ENCODE measurements at places on chromosomes 6 and 20.

DNA sequence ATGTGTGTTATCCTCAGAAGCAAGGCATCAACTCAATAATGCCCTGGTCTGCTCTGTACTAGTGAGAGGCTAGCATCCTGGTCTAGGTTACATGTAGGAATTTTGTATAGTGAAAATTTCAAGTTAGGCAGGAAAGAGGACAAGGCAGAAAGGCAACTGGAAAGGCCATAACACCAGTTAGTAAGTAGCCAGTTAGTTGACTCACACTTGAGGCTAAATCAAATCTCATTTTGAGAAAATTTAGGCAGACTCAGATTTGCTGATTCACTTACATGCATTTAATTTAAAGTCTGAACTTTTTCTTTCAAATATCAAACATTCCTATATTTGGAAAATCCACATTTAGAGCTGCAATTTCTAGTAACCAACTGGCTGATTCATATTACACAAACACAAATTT lies 184.5 kb upstream of the TCF21 start:
- no peak for DNase-seq

GRCh38 chr6:29011276-29011734 lies 6.2 kb upstream of the ZNF311 start:
- peak; percentile 66 for DNase-seq

DNA sequence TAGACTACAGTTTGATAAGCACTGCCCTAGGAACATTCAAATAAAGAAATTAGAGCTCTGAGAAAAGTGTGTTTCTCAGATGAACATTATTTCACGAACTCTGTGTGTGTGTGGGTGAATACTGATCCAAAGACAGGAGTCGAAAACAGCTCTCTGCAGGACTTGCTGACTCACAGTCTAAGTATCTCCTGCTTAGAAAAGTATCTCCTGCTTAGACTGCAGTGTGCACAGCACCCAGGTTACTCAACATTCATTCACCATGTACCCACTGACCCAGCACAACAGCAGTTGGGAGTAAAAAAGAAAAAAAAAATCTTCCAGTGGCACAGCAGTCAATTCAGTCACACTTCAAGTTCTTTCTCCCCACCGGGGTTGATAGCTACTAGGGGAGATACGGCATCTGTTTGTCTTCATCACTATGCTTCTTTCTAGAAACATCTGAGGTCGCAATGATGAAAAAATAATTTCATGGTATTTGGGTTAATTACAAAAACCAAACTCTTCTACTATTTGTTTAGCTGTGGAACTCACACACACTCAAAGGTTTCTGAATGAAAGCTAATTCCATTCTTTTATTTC lies 48.0 kb downstream of the GCLC start:
- DNase-seq, result no peak

DNA sequence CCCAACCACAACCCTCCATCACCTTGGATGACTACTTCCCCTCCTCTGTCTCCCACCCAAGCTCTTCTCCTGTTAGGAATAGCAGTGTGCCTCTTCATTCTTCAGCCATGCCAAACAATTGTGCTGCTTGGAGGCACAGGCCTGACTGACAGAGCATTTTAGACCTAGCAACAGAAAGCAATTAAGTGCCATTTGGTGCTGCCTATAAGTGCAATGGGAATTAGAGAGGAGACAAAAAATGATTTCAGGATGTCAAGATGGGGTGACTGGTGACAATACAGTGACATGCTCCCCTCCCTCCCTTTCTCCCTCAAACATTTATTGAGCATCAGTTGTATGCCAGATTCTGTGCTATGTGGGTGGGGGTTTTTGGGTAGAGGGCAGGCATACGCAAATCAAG lies 322.6 kb upstream of the MOCS1 start:
- DNase-seq, result no peak

- no peak for DNase-seq
Observed at GRCh38 chr6:160030103-160030502, 61.2 kb downstream of the IGF2R start.

DNA sequence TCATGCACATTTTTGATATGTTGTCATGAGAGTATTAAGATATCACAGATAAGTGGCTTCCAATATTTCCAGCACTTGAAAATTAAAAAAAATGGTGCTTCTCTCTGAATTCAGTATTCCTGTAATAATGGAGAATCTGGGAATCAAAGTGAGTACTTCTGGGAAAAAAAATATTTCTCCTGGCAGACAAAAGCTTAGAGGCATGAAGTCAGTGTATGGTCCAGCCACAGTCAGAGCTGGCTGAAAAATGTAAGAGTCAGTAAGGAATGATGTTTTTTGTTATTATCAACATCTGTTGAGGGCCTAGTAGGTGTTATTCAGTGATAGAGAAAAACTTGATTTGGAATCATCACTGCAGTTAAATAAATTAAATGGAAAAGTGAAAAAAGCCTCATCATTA lies 3.2 kb upstream of the RFPL4B start:
- no peak for DNase-seq

- no peak for DNase-seq
Observed at GRCh38 chr20:11051136-11051535, 377.3 kb upstream of the JAG1 start.

GRCh38 chr6:137821491-137821890 lies 45.6 kb upstream of the TNFAIP3 start:
- no peak for DNase-seq

DNA sequence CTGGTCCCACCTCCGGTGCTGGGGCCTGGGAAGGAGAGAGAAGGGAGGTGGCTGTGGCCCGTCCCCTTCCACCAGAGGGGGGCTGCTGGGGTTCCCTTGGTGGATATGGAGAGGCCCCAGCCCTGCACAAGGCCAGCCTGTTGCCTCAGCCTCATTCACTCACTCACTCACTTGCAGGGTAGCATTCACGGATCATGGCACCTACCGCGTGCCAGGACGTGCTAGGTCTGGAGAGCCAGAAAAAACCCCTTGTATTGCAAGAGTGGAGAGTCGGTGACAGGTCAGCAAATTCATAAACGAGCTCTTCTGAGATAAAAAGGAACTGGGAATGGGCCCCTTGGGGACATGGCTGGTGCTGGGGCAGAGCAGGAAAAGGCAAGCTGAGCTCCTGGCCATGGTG lies 6.4 kb upstream of the ZBTB46 start:
- no peak for DNase-seq

DNA sequence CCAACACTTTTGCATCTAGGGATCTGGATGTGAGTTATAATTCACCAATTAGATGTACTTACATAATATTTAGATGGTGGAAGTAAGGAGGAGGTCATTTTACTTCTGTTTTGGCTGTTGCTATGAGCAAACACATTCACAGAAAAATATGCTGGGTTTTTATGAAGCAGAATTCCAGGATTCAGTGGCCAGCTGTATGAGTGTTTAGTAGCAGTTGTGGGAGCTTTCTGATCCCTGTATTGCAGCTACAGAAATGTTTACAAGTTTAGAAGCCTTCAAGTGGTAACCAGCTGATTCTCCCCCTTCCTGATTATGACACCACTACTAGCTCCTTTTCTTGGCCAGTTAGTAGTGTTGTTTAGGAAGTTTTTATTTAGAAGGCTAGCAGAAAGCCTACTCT lies 177.0 kb downstream of the TENT5A start:
- no peak for DNase-seq

GRCh38 chr6:166615059-166615770 lies 11.8 kb downstream of the RPS6KA2 start:
- DNase-seq, result no peak

- no peak for DNase-seq
Observed at GRCh38 chr6:99608059-99608885, 1.6 kb downstream of the PRDM13 start.

GRCh38 chr6:11791354-11792107 lies 12.9 kb upstream of the ADTRP start:
- no peak for DNase-seq

DNA sequence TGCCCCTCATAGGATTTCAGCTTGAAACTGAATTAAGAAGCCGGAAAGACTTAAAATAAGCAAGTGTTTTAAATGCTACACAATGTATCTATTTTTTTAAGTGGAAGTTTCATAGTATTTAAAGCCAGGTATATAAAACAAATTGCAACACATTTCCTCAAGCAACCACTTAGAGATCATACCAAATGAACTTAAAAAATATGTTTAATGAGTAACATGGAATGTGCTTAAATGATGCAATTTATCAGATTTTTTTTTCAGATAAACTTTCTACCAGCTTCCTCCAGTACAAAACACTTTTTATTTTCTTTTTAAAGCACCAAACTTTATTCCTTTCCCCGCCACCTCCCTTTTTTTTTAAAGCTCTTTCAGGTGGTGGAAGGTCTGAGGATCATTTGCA lies 534.3 kb downstream of the BMP2 start:
- DNase-seq, result no peak

DNA sequence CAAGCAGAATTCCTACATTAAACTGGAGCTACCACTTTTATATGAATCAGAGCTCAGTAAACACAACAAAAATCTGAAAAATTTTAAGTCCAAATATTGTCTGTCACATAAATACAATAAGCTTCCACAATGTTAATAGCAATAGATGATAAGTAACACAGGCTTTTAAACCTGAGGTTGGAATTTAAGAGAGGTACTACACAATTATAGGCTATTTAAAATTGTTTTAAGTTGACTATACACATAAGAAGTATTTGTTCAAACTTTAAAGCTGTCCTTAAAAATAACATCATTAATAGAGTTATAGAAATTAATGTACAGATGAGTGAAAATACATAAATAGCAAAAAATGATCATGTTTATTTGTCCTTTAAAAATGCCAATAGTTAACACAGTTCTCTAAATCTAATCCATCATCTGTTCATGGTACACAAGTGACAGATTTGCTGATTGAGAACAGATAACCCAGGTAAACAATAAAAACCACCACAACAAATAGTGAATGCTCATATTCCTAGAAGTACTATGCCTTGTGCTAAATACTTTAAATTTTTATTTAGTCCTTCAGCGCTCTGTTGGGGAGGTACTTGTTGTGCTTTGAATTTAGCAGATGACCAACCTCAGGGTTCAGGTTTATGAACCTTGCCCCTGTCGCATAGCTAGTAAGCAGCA lies 382.3 kb upstream of the ID4 start:
- DNase-seq, result no peak

DNA sequence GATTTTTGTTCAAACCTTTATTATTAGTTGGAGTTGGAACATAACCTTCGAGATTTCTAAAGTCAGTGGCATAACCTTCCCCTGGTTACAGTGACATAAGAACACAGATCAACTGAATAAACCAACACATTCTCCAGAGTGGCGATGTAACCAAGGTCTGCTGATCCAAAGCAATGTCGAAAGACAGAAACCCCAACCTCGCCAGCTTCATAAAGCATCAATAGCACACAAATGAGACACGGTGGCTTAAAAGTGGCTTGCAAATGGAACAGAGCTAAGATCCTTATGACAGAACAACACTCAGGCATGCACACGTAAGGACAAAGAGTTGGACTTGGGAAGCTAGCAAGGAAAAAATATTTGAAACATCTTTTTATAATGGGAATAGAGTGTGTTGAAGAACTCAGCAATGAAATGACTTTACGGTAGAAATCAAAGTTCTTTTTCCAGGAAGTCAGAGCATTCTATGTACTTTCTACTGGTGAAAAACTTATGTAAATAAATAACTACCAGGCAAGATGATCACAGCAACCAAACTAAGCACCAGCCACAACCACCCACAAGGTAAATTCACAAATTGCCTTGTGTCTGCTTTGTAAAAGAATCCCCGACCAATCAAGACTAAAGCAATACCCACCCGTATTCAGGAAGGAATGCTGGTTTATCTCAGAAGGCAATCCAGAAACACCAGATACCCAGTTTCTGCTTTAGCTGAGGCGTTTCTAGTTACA lies 61.0 kb upstream of the NHSL1 start:
- no peak for DNase-seq

DNA sequence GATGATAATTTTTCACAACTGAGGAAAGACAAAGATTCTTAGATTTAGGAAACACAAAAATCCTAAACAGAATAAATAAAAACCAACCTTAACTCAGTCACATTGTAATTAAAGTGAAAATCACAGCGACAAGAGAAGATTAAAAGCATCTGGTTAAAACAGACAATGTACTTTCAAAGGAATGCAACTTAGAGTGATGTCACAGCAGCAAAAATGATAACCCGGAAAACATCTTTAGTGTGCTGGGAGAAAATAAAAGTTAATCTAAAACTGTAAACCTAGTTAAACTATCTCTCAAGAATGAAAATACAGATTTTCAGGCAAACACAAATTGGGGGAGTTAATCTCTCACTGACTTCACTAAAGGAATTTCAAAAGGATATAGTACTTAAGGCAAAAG lies 76.8 kb upstream of the OGFRL1 start:
- no peak for DNase-seq

DNA sequence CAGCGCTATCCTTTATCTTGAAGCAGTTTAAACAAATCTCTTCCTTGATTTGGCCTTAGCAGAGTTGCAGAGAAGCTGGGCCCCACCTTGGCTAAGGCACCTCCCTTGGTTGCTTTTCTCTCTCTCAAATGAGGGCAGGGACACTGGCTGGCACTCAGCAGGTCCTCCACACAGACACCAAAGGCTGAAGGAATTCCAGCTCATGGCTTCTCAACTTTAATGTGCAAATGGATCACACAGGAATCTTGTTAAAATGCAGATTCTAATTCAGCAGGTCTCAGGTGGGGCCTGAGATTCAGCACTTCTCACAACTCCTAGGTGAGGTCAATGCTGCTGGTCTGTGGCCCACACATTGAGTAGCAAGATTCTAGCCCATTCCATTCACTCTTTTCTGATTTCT lies 25.7 kb downstream of the RIMS4 start:
- no peak for DNase-seq

Measured in KBM-7 (cell line).